Fibroblast of lung (primary cell): ENCODE measurements at places on chromosomes 6 and 20. TPM values are rescaled to one million over a fixed set of nuclear protein-coding genes. Genes with fewer than 3 reads are reported as not detected.

The RNF144B gene
- total RNA-seq: 0.26 and 0.83 TPM in 2 replicates

The XRN2 gene
- total RNA-seq: 91.7 and 99.3 TPM in 2 replicates

The NRSN1 gene
- total RNA-seq: not detected in 2 replicates

The TSPO2 gene
- total RNA-seq: not detected in 2 replicates

The SPDEF gene
- under 0.01 TPM in 2 replicates for total RNA-seq

The LZTS3 gene
- total RNA-seq: 3.3 and 6.1 TPM in 2 replicates

The KIAA0408 gene
- total RNA-seq: 1.3 and 2.8 TPM in 2 replicates

The MLIP gene
- total RNA-seq: not detected in 2 replicates

The RSPO4 gene
- not detected in 2 replicates for total RNA-seq

The CAGE1 gene
- under 0.01 and 0.17 TPM in 2 replicates for total RNA-seq

The OARD1 gene
- total RNA-seq: 10.3 and 12.4 TPM in 2 replicates

The OSER1 gene
- total RNA-seq: 63.2 and 73.2 TPM in 2 replicates

The PSMB9 gene
- 54.7 and 64.4 TPM in 2 replicates for total RNA-seq

The PRSS16 gene
- not detected in 2 replicates for total RNA-seq

The ZSCAN31 gene
- total RNA-seq: 5.0 and 5.9 TPM in 2 replicates

The JPH2 gene
- 0.51 and 0.66 TPM in 2 replicates for total RNA-seq

The TFAP2D gene
- total RNA-seq: not detected in 2 replicates

The CTAGE9 gene
- not detected in 2 replicates for total RNA-seq
